ENCODE measurements at places on chromosomes 7 and 10. TPM values are rescaled to one million over a fixed set of nuclear protein-coding genes. Genes with fewer than 3 reads are reported as not detected.
A peak's percentile ranks its signal among the peaks of the same experiment; 100 is the strongest.

- H3K27me3 ChIP-seq: no peaks in the 10 kb centered on the region
- no peak for DNase-seq
- H3K27ac ChIP-seq: no peak overlapping the region
- no peak overlapping the region for H3K4me3 ChIP-seq
- H3K4me1 ChIP-seq: no peaks in the 10 kb centered on the region
These were observed 158.6 kb upstream of the MAGI2 start for GRCh38 chr7:79612022-79612421.

ELMO1 gene
- total RNA-seq: 35.4 TPM

- H3K27me3 ChIP-seq: no peaks in the 10 kb centered on the region
- H3K36me3 ChIP-seq: no peaks in the 10 kb centered on the region
- H3K4me3 ChIP-seq: no peak overlapping the region
- no peak overlapping the region for H3K27ac ChIP-seq
- no peak for DNase-seq
These were observed 25.2 kb downstream of the HIPK2 start for GRCh38 chr7:139752604-139753003.

AP4M1 gene
- total RNA-seq: 22.8 TPM

- no peaks in the 10 kb centered on the region for H3K36me3 ChIP-seq
- no peaks in the 10 kb centered on the region for H3K4me1 ChIP-seq
- peak; percentile 52 for DNase-seq
- H3K27me3 ChIP-seq: peaks cover 56% of the 10 kb centered on the region
- peak overlapping the region; percentile 78 for H3K27ac ChIP-seq
- peak overlapping the region; percentile 53 for H3K4me3 ChIP-seq
These were observed 6.8 kb upstream of the GATA3 start for GRCh38 chr10:8047452-8048280.

ZNF398 gene
- total RNA-seq: 12.6 TPM

- H3K36me3 ChIP-seq: no peaks in the 10 kb centered on the region
- peaks cover 7% of the 10 kb centered on the region for H3K4me1 ChIP-seq
- peak overlapping the region; percentile 73 for H3K4me3 ChIP-seq
- H3K27me3 ChIP-seq: no peaks in the 10 kb centered on the region
- H3K27ac ChIP-seq: no peak overlapping the region
- peak; percentile 44 for DNase-seq
These were observed 489.4 kb upstream of the SORCS1 start for GRCh38 chr10:107653832-107654287.

GRCh38 chr7:30331338-30331737 lies 46.9 kb downstream of the ZNRF2 start:
- no peak overlapping the region for H3K4me3 ChIP-seq
- DNase-seq: no peak
- H3K27ac ChIP-seq: no peak overlapping the region
- H3K36me3 ChIP-seq: no peaks in the 10 kb centered on the region

CRYGN gene
- 0.22 TPM for total RNA-seq

DNA sequence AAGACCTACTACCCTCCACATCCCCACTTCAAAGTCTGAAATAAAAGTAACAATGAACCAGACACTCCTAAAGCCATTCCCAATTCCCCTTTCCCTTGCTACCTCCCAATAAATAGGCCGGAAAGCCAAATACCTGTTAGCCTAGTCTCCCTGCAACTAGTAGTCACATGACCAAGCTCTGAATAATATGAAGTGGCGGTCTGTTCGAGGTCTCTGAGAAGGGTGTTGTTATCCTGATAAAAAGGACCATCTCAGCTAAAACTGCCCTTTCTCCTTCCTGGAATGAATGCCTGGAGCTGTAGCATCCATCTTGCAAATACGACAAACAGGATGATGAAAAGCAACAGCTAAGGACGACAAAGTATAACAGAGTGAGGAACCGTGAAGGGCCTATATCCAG lies 6.0 kb downstream of the KIF5B start:
- peaks cover 5% of the 10 kb centered on the region for H3K4me1 ChIP-seq
- H3K4me3 ChIP-seq: no peak overlapping the region
- DNase-seq: no peak
- peaks cover 18% of the 10 kb centered on the region for H3K36me3 ChIP-seq
- H3K27me3 ChIP-seq: no peaks in the 10 kb centered on the region

DNA sequence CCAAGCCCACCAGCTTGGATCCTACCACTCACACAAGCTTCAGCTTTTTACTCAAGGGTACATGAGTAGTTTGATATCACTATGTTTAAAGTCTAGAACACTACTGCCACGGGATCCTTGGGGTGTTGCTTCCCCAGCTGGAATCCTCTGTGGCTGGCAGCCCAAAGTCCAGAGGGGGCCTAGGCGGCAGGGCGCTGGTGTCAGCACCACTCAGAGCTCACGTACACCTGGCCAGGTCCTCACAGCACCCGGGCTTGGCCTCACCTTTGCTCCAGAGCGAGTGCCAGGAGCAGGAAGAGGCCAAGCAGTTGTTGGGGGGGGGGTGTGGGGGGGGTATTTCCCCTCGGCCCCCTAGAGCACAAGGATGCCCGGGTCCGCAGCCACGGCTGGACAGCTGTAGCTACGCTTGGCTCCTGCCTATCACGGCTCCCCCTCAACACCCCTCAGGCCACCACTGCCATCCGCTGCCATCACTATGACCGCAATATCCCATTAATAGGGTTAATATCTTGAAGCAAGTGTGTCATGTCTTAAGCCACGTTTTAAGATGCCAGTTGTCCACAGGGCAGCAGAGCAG lies 17.0 kb downstream of the ZDHHC6 start:
- H3K36me3 ChIP-seq: peaks cover 4% of the 10 kb centered on the region
- H3K27me3 ChIP-seq: no peaks in the 10 kb centered on the region
- no peak for DNase-seq

DNA sequence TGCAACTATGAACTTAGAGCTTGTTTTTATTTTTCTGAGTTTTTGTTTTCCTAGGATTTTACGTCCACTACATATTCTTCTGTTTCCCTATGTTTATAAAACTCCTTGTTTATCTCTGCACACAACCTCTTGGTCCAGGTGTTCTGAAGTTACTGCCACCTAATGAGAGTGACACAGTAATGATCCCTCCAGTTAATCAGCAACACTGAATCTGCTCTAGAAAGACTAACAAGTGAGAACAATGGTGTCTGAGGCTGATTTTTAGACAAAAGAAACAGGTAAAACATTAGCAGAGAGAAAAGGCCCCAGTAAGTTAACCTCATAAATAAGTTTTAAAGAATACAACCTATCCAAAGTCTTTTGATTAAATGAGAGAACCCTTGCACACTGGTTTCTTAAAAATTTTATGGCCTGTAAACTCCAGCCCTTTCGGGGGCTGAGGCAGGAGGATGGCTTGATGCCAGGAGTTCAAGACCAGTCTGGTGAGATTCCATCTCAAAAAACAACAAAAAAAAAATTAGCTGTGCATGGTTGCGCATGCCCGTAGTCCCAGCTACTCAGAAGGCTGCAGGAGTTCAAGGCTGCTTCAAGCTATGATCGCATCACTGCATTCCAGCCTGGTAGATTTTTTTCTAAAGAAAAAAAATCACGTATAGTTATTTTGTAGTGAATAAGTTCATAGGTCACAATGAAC lies 397.6 kb downstream of the MAGI2 start:
- no peaks in the 10 kb centered on the region for H3K4me1 ChIP-seq
- no peaks in the 10 kb centered on the region for H3K36me3 ChIP-seq
- H3K27me3 ChIP-seq: no peaks in the 10 kb centered on the region
- DNase-seq: peak; percentile 79
- H3K27ac ChIP-seq: no peak overlapping the region

ACTL6B gene
- not detected for total RNA-seq

DNA sequence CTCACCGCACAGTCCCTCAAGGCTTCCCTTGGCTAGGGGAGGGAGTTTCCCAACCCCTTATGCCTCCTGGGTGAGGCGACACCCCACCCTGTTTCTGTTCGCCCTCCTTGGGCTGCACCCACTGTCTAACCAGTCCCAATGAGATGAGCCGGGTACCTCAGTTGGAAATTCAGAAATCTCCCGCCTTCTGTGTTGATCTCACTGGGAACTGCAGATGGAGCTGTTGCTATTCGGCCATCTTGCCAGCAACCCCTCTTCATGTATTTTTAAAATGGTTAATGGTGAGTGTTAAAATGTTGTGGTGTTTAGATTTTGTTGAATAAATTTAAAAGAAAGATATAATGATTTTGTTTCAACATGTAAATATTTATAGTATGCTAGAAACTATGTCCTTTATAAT lies 22.0 kb downstream of the UMAD1 start:
- no peak overlapping the region for H3K4me3 ChIP-seq
- no peak for DNase-seq
- H3K27ac ChIP-seq: no peak overlapping the region

- no peak for DNase-seq
- H3K36me3 ChIP-seq: no peaks in the 10 kb centered on the region
- H3K4me3 ChIP-seq: peak overlapping the region; percentile 7
These were observed 6.5 kb downstream of the BLVRA start for GRCh38 chr7:43764807-43765491.

GPRIN2 gene
- total RNA-seq: 12.6 TPM

NRCAM gene
- total RNA-seq: 20.6 TPM

- no peak for DNase-seq
- H3K27ac ChIP-seq: no peak overlapping the region
- no peaks in the 10 kb centered on the region for H3K36me3 ChIP-seq
- no peaks in the 10 kb centered on the region for H3K27me3 ChIP-seq
- H3K4me1 ChIP-seq: no peaks in the 10 kb centered on the region
- no peak overlapping the region for H3K4me3 ChIP-seq
These were observed 6.8 kb downstream of the TACR2 start for GRCh38 chr10:69409968-69410367.

DNA sequence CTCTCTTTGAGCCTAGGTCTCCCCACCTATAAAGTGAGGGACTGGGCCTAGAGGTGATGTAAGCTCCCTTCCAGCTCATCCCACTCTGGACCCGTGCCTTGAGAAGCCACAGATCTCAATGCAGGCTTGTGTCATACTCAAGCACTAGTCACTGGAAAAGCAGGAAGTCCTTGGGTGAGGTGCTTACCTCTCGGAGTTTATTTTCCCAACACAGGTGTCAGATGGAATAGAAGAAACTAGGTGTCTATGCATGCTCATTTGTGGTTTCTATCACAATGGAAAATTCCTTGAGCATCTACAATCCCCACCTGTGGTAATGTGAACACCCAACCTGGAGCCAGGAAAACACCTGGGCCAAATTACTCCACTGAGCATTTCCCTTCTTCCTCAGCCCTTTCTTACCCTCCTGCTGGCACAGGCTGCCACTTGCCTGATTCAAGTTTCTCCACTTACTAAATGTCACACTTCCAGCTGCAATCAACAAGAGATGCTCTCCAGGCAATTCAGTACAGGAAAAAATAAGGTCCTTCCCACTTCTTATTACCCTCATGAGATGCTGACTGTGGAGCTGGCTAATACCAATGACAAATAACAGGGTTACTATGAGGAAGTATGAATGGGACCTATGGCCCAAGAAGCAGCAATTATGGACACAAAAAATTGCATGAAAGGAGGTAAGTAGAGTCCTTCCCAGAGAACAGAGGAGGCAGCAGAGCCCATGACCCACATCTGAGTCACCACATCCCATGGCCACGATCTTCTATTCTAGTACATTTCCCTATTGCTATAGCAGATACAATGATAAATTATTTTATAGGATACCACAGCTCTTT lies 13.1 kb downstream of the LSM5 start:
- no peak overlapping the region for H3K27ac ChIP-seq
- H3K27me3 ChIP-seq: no peaks in the 10 kb centered on the region
- no peaks in the 10 kb centered on the region for H3K36me3 ChIP-seq
- no peaks in the 10 kb centered on the region for H3K4me1 ChIP-seq
- H3K4me3 ChIP-seq: no peak overlapping the region
- no peak for DNase-seq

DNA sequence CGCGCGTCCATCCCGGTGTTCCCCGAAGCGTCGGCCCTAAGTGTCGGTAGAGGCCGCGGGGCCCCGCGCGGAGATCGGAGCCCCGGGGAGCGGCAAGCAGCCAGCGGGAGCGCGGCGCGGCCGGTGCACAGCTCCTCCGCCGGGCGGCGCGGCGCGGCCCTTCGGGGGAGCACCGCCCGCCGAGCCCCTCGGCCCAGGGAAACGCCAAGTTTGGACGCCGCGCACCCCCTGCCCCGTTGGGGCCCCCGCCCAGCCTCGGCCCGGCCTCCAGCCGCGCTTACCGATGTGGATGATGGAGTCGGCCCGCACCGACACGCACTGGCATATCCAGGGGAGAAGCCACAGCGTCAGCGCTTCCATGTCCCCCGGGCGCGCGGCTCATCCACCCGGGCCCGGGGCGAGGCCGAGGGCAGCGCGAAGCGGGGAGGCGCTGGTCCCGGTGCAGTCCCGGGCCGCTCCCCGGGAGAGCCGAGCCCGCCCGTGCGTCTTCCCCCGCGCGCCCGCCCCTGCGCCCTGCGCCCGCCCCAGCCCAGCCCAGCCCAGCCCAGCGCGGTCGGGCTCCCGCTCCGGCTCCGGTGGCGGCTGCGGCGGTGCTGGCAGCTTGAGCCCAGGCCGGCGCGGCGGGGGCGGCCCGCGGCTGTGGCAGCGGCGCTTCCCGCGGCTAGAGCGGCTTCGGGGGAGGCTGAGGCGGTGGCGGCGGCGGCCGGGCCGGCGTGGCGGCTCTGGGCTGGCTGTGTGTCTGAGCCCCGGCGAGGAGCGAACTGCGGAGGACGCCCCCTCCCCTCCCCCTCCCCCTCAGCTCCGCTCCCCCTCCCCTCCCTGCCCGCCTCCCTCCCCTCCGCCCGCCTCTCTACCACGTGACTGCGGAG lies at the start of gene GRID1:
Gene GRID1, minus strand, starts transcription at position 763 of the 869 bp plus-strand sequence.
- H3K36me3 ChIP-seq: no peaks in the 10 kb centered on the region
- H3K27ac ChIP-seq: no peak within 1 kb of the TSS
- peaks cover 33% of the 10 kb centered on the region for H3K27me3 ChIP-seq
- H3K4me1 ChIP-seq: no peaks in the 10 kb centered on the region
- H3K4me3 ChIP-seq: no peak within 1 kb of the TSS

GRCh38 chr7:86773309-86773708 lies 129.6 kb downstream of the GRM3 start:
- no peaks in the 10 kb centered on the region for H3K27me3 ChIP-seq
- DNase-seq: no peak
- no peaks in the 10 kb centered on the region for H3K36me3 ChIP-seq
- H3K27ac ChIP-seq: no peak overlapping the region

- no peaks in the 10 kb centered on the region for H3K27me3 ChIP-seq
- DNase-seq: no peak
- H3K4me3 ChIP-seq: no peak overlapping the region
These were observed 21.0 kb upstream of the CSGALNACT2 start for GRCh38 chr10:43117031-43117776.

CDC14C gene
- not detected for total RNA-seq

CRTAC1 gene
- total RNA-seq: 6.1 TPM

- H3K27ac ChIP-seq: no peak overlapping the region
- no peaks in the 10 kb centered on the region for H3K4me1 ChIP-seq
- H3K27me3 ChIP-seq: no peaks in the 10 kb centered on the region
These were observed 299.9 kb downstream of the RPS24 start for GRCh38 chr10:78333362-78334143.

DNA sequence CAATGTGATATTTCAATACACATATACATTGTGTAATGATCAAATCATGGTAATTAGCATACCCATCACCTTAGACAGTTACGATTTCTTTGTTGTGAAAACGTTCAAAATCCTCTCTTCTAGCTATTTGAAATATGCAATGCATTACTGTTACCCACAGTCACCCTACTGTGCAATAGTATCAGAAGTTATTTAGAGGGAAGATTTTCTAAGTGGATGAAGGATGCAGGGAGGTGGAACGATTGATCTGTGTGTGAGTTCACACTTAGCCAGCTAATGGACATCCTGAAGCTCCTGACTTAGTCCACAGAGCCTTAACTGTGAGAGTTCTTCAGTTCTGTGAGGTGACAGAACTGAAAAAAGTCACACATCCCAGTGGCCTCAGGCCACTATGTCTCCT lies 97.2 kb upstream of the LAMB4 start:
- no peaks in the 10 kb centered on the region for H3K36me3 ChIP-seq
- no peak overlapping the region for H3K27ac ChIP-seq
- no peak overlapping the region for H3K4me3 ChIP-seq
- no peaks in the 10 kb centered on the region for H3K27me3 ChIP-seq
- no peaks in the 10 kb centered on the region for H3K4me1 ChIP-seq

- H3K27me3 ChIP-seq: no peaks in the 10 kb centered on the region
- no peak overlapping the region for H3K27ac ChIP-seq
- no peaks in the 10 kb centered on the region for H3K4me1 ChIP-seq
These were observed 18.0 kb downstream of the NUDT5 start for GRCh38 chr10:12177642-12178041.

All from kidney (tissue), 22 donors.